ENCODE measurements at places on chromosomes 1 and 21.

- DNase-seq = no peak
These were observed 125.1 kb downstream of the CYYR1 start for GRCh38 chr21:26447932-26448475.

GRCh38 chr1:168637350-168637991, 61.1 kb downstream of the XCL1 start:
- no peak for DNase-seq

DNA sequence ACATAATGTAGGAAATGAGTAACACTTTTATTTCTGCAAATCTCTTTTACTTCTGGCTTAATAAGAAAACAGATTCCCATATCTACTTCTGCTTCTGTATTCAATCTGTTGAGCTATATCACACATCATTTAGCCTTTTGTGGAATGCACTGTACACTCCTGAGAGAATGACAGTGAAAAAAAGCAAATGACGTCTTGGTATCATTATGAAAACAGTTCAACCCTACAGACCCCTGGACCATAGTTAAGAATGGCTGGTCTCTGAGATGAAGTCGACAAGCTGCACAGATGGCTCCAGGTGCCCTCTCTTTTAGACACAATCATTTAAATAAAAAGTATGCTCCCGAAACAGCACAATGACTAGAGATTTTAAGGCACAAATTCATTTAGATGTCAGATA, 247.0 kb downstream of the RERE start:
- DNase-seq = no peak

GRCh38 chr1:228358039-228358763, 48.4 kb downstream of the TRIM11 start:
- DNase-seq = no peak

- no peak for DNase-seq
These were observed 30.3 kb upstream of the CBR3 start for GRCh38 chr21:36104317-36105300.

DNA sequence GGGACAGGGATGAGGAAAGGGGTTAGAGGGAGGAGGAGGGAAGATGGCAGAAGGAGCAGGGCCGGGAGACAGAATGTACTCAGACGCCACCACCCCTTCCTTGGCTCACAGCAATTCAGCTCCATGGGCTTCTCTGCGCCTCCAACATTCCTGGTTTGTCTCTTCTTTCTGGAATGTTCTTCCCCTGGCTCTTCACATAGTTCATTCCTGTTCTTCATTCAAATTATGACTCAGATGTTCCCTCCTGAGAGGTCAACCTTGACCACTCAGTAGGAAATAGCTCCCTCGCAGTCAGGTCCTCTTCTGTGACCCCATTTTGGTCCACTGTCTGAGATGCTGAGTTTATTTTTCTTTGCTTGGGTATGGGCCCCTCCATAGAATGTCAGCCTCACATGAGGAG, 203.2 kb downstream of the C1orf94 start:
- no peak for DNase-seq

GRCh38 chr1:85128316-85128715, 72.5 kb downstream of the SYDE2 start:
- DNase-seq = no peak
